ENCODE measurements at places on chromosomes 4 and X.

- DNase-seq = no peak
These were observed 17.8 kb downstream of the SCD5 start for GRCh38 chr4:82780752-82781231.

DNA sequence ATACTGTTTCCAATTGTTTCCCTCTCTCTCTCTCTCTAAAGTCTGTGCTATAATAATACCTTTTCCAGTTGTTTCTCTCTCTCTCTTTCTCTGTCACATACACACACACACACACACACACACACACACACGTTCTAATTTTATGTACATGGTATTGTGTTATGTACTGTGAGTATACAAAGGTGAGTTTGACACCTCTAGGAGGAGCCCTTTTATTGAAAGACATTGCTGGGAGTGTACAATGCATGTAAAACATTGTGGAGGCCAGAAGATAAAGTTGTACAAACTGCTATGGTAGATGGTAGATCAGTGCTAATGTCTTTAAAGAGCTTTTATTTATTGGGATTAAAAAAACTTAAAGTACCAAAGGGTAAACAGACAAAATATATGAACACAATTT lies 53.6 kb downstream of the BLTP1 start:
- no peak for DNase-seq

- no peak for DNase-seq
These were observed 49.5 kb upstream of the CBR4 start for GRCh38 chr4:169059306-169060211.

DNA sequence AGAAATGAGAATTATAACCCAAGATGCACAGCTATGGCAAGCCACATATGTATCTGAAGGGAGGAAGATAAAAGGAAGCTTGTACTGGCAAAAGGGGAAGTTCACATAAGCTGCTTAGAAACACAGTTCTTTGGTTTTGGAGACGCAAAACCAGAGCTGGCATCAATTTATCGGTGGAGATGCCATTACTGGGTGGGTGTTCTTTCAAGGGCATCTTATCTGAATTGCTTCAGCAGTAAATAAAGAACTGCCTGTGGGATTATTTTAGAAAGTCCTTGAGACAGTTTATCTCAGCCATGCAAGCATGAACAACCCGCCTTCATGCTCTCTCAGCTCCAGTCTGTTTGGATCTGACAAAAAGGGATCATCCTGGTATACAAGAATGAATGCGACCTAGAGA lies 60.8 kb downstream of the DDX60 start:
- DNase-seq = no peak

- no peak for DNase-seq
These were observed 1184.4 kb downstream of the RPA4 start for GRCh38 chrX:98068024-98068580.

DNA sequence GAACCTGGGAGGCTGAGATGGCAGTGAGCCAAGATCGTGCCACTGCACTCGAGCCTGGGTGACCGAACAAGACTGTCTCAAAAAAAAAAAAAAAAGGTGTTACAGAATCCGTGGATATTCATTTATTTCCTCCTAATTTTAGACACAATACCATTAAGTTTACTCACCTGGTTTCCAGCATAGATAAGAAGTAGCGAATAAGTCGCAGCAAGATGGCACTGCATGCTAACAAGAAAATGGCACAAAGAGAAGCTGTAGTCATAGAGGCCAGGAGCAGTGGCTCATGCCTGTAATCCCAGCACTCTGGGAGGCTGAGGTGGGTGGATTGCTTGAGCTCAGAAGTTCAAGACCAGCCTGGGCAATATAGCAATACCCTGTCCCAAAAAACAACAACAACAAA lies 17.0 kb upstream of the MOB1B start:
- no peak for DNase-seq

DNA sequence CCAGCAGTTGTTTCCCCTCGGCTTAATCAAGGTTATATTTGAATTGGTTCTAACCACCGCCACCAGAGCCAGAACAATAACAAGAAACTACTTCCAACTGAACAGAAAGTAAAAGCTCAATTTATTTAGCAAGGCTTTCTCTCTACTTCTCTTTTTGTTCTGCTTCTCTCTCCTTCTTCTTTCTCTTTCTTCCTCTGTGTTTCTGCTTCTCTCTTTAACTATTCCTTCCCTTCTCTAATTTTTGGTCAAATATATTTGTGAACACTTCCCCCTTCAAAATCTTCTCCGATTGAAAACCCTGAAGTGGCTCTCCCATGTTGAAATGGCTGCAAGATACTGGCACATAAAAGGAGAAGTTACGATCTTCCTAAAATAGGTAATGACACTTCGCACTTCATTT lies 1195.9 kb upstream of the PRKX start:
- no peak for DNase-seq

DNA sequence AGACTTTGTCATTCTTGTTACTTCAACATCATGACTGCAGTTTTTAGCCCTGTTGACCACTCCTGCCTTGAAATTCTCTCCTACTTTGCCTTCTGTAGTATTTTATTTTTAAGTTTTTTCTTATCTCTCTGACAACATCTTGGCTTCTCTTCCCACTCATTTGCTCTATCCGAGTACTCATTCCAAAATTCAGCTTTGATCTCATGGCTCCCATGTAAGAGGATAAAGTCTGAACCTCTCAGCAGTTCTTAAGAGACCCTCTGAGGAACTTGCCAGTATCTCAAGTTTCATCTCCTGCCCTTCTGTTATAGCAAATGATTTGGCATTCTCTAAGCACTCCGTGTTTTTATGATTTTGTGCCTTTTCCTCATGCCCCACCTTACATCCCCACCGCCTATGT lies 67.7 kb downstream of the GALNT7 start:
- no peak for DNase-seq

DNA sequence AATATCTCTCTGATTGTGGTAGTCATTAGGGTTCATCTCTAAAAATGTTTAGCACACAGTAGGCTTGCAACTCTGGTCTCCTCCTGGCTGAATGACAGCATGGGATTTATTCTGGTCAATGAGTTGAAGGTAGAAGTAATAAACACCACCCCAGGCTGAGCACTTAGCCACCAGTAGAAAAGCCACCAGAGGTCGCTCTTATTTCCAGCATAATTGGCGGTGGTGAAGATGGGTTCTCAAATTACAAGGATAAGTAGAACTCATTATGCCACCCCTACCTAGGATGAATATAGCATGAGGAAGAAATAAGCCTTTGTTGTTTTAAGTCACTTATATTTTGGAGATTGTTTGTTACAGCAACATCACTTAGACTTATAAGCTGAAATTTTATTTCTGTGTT lies 302.7 kb downstream of the GPM6A start:
- DNase-seq = no peak

DNA sequence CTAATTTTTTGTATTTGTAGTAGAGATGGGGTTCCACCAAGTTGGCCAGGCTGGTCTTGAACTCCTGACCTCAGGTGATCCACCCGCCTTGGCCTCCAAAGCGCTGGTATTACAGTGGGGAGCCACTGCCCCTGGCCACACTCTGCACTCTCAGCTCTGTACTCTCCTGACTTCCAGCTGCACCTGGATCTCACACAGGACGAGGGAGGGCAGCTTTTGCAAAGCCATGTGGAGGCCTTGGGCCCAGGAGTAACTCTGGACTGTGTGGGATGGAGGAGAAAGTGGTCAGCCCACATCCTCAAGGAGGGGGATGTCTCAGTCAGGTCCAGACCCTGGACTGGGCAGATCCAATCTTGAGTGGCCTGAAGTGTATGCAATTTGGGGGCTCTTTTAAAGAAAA lies 23.0 kb downstream of the NAT8L start:
- DNase-seq = no peak

DNA sequence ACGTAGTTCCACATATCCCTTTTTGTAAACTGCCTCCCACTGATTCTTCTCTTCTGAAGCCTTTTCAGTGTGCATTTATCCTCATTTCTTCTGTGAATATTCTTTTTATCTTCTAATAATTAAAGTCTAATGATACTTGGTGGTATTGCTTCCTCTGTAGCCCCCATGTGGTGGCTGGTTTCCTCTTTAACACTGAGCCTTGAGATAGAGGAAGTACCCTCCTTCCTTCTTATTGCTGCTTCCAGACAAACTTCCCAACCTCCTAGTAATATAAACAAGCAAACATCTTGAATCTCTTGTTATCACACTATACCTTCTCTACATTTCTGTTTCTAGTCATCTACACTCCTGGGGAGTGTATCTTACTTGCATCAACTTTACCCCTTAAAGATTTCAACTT lies 310.5 kb upstream of the GIMD1 start:
- no peak for DNase-seq

- DNase-seq = no peak
These were observed 10.3 kb downstream of the SNX25 start for GRCh38 chr4:185219551-185220344.
